Ureter (tissue), 1 donor: ENCODE measurements at places on chromosomes 16 and 17. TPM values are rescaled to one million over a fixed set of nuclear protein-coding genes. Genes with fewer than 3 reads are reported as not detected.

DNA sequence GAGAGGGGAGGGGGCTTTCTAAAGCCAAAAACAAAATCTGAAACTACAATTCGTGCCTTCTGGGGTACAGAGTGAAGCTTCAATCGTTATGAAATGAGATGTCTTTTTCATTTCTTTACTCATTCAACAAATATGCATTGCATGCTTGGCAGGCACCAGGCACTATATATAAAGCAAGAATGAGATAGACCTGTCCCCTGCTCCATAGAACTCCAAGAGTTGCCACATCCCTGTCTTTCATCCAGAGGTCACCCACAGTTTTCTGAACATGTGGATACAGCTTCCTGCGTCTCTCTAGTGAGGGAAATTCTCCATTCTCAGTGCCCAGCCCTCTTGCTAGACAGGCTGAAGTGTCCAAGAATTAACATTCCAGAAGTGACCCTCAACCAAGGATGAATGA lies 343.2 kb upstream of the MAF start:
- DNase-seq, result no peak

- no peak for DNase-seq
Observed at GRCh38 chr16:12158428-12158827, 181.9 kb downstream of the SNX29 start.

- no peak for DNase-seq
Observed at GRCh38 chr17:39769974-39770587, 32.3 kb downstream of the GRB7 start.

DNA sequence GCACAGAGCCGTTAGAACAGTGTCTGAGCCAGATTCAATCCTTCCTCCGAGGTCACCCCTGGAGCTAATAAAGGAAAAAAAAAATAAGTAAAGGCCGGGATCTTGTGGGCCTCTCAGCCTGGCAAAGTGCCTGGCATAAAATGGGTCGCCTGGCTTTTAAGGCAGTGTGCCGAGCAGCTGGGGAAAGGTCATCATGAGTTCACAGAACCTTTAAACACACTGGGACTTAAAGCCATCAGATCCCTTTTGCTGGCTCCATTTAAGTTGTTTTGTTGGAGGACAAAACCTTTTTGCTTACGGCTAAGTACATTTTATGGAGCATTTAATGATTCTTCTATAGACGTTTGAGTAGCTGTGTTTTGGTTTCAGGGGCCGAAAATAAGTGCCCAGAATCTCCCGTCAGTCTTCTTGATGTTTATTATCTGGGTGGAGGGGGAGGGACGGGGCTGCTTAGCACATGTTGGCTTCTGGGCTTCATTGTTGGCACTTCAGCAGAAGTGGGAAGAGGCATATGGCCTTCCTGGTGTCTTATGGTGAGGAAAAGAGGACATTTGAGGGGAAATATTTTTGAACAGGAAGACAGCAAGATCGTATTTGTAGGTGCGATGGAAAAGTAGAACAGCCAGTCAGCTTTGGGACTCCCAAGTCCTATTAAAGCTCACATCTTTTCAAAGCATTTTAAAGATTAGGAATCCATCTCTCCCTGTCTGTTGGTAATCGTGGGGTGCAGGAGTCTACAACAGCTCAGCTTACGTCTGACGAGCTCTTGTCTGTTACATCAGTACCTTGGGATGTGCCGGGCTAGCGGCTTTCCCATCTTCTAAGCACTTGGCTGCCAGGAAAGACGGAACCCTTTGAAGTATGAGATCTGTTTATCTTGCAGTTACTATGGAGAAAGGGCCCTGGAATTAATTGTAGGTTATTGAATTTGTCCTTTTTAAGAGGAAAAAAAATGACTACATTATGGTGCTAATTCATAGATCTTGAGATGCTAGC lies 31.1 kb downstream of the RBFOX1 start:
- no peak for DNase-seq

- peak; percentile 96 for DNase-seq
Observed at GRCh38 chr17:74379495-74380085, 12.3 kb downstream of the GPR142 start.

DNA sequence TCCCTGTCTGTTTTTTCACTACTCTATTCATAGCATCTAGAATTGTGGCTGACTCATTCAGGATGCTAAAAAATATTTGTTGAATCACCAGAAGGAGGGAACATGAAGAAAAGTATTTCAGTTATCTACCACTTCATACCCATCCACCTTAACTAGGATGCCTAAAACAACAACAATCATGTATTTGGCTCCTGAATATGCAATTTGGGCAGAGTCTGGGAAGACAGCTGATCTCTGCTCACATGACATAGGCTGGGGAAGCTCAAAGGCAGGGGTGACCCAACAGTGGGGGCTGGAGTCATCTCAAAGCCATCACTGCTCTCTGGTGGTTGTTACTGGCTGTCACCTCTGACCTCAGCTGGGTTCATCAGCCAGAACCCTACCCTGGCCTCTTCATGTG lies 80.1 kb upstream of the RPL38 start:
- no peak for DNase-seq

LDHD gene
- total RNA-seq, result 16.9 TPM

ODAD4 gene
- total RNA-seq, result 0.75 TPM

SCPEP1 gene
- total RNA-seq, result 79.6 TPM

B3GNT9 gene
- 14.5 TPM for total RNA-seq

TP53TG3 gene
- not detected for total RNA-seq

IL4R gene
- total RNA-seq, result 135 TPM
